ENCODE measurements at places on chromosomes 16 and 17.
A peak's percentile ranks its signal among the peaks of the same experiment; 100 is the strongest.

DNA sequence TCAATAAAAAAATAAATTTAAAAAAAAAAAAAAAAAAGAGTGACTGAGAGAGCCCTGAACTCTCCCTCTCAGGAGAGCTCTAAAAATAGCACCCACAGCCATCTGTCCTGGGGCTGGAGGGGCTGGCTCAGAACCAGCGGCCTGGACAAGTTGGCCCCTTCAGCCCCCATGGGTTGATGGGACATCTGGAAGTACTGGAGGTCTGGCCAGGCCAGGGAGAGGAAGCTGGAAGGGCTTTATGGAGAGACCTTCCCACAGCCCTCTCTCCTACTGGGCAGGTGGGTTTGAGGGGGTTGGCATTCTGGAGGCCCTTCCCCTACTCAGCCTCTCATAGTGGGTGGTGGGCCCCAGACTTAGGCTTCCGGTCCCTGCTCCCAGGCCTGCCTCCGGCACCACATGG is 93.7 kb upstream of the TMEM97 start:
- DNase-seq: no peak

- no peak for DNase-seq
These were observed 13.7 kb downstream of the CIBAR2 start for GRCh38 chr16:85098565-85098964.

GRCh38 chr16:58937661-58938060 is 203.5 kb upstream of the GOT2 start:
- no peak for DNase-seq

GRCh38 chr17:82120148-82120547 is 22.1 kb upstream of the FASN start:
- no peak for DNase-seq

GRCh38 chr17:71171270-71171669 is 949.5 kb upstream of the SOX9 start:
- DNase-seq: no peak

DNA sequence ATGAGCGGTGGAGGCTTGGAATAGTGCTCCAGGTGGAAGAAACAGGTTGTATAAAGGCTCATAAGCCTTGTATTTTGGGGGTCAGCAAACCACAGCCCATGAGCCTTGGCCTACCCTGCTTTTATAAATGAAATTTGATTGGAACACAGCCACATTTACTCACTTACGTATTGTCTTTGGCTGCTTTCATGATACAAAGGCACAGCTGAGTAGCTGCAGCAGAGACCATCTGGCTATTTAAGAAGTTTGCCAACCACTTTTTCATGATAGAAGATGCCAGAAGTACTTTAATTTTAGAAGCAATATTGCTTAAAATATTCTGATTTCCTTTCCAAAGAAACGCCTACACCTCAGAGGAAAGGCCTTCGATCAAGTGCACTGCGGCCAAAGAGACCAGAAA is 73.8 kb downstream of the C17orf58 start:
- no peak for DNase-seq

DNA sequence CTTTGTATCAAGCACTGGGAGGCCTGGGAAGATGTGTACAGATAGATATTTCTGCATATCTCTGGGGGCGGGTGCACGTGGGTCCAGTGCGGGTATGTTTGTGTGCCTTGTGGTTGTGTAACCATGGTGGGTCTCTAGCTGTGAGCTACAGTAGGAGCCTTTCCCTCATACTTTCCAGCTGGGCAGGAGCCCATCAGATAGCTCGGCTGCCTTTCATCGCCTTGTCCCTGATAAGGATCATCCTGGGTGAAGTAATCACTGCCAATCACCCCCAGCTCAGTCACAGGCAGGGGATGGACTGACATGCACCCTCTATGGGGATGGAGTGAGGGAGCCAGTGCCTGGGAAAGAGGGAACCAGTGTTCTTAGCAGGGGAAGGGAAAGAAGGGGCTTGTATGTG is 3.2 kb upstream of the SCRN2 start:
- no peak for DNase-seq

- DNase-seq: peak; percentile 59
These were observed 10.3 kb upstream of the ZFHX3 start for GRCh38 chr16:73058221-73058615.

GRCh38 chr17:19370493-19370960 is 7.8 kb upstream of the MAPK7 start:
- no peak for DNase-seq

DNA sequence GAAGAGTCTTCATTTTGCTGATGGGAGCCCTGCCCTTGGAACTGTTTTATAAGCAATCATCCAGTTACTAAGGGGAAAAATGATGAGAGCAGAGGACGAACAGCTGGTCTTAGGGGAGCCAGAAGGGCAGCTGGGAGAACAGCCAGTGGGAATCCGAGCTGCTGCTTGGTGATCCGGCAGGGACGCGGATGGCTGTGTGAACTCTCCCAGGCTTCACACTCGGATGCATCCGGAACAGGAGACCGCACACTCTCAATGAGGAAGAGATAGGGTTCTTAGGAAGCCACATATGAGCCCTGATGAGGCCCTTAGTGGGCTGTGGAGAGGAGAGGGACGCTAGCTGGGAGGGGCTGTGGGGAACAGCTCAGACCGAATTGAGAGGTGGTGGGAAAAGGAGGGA is 5.0 kb upstream of the CACNG5 start:
- DNase-seq: no peak

- no peak for DNase-seq
These were observed 19.3 kb downstream of the TMEM11 start for GRCh38 chr17:21194703-21195102.

GRCh38 chr16:87891764-87892163 is 22.5 kb upstream of the SLC7A5 start:
- DNase-seq: no peak

DNA sequence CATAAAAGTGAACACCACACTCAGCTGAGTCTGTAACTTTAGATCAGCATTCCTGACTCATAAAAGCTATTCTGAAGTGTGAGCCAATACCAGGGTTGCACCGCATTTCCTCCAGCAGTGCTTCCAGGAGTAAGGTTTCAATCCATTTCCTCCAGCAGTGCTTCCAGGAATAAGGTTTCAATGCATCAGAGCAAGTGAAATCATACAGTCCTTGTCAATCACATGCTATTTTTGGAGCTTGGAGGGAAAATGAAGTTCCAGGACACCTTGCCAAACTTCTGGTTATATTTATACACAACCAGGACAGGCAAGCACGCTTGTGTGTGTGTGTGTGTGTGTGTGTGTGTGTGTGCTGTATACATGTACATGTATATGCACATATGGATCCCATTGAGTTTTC is 327.6 kb downstream of the GRIN2A start:
- no peak for DNase-seq

GRCh38 chr17:65423346-65424140 is 137.9 kb downstream of the AXIN2 start:
- no peak for DNase-seq

GRCh38 chr16:10693889-10694288 is 841 bp downstream of the TEKT5 start:
- no peak for DNase-seq

- no peak for DNase-seq
These were observed 99.4 kb downstream of the CYLD start for GRCh38 chr16:50841081-50841886.

DNA sequence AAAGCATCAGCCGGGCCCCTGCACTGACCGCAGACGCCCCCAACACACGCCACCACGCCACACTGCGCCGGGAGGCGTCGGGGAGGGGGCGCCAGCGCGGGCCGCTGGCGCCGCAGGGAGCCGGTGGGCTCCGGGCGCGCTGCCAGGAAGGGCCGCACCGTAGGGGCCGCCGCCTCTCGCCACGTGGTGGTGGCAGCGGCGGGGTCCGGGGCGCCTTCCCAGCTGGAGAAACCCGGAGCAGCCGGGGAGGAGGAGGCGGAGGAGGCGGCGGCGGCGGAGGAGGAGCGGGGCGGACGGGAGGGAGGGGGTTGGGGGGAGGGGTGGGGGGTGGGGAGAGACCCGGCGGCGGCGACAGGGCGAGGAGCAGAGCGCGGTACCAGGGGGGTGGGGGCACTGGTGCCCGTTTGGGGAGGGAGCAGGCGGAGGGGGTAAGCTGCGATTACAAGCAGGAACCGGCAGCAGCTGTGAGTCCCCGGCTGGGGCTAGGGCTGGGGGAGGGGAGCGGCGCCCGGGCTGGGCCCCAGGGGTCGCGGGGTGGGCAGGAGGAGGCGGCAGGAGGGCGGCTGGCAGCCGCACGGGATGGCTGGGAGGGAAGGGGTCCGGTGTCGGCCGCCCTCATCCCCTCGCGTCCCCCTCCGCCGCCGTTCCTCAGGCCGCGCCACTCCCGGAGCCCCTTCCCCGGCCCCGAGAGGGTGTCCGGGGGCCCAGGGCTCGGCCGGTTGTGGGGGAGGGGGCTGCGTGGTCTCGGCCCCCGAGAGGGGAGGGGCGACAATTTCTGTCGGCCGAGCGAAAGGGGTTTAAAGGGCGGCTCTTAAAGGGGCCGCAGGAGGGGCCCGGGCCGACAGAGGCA is at the start of gene TBKBP1:
Gene TBKBP1 (plus strand): TSS at position 431 of the 850 bp plus-strand sequence. CDS start 1,952 bp downstream, outside the sequence.
- DNase-seq: peak; percentile 78

DNA sequence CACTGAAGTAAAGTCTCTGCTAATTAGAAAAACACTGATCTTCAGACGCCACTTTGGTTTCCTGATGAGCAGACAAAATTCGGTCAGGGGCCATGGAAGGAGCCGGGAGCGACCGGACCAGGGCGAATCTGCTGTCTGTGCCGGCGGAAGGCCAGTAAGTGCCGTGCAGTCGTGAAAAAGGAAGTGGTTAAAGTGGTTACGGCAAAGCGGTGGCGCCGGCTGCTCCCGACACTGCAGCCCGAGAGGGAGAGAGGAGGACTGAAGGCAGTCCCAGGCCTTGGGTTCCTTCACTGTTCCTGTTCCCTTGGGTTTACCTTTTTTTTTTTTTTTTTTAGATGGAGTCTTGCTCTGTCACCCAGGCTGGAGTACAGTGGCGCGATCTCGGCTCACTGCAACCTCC is 17.3 kb upstream of the HEXD start:
- DNase-seq: no peak

DNA sequence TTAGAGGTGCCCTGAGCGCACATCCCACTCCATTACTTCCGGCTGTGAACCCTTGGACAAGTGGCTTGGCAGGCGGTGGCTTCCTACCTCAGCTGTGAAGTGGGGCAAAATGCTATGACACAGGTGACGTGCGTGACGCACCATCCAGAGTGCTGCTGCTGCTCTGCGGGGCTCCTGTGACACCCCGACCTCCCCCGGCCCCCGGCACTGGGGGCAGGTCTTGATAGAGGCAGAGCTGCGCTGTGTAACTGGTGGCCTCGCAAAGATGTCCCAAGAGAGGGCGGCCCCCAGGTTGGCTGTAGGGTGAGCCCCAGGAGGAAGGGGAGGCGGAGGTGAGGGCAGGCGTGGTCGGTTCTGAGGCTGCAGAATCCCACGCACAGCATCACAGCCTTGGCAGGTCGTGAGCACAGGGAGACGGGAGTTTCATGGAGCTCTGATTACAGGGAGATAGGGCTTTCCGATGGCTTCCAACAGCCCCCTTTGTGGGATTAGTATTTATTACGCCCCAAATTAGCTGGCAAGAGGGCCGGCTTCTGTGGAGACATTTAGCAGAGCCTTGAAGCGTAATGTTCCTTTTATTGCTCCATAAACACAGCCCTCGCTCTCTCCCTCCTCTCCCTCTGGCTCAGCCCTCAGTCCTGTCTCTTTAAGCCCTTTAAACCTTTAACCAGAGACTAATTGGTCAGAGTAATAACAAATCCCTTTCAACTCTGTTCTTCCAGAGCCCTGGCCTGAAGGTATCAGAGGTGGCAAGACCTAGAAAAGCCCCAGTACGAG is 328.1 kb downstream of the C16orf95 start:
- no peak for DNase-seq

GRCh38 chr16:88804173-88804551 is 573 bp downstream of the CDT1 start:
- DNase-seq: no peak

DNA sequence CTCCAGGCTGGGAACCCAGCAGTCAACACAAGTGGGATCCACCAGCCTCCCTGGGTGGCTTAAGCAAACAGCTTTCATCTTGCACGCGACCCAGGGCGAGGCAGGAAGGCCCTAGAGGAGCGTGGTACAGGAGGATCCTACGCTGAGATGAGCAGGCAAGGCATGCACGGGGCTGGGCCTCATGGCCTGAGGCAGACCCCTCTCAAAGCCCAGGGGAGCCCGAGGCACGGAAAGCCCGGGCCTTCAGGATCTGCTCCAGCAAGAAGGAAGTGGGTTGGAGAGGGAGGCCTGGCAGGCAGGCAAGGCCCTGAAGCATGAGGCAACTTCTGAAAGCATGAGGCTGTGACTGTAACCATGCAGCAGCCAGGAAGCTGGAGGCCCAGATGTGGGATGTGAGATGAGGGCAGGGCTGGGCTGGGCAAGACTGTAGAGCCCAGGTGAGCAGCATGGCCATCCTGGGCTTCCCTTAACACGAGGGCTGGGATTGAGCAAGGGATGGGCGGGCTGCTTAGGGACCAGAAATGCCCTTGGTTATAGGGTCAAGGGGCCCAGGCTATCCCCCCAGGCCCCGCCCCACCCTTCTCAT is 338.7 kb downstream of the C16orf95 start:
- no peak for DNase-seq

DNA sequence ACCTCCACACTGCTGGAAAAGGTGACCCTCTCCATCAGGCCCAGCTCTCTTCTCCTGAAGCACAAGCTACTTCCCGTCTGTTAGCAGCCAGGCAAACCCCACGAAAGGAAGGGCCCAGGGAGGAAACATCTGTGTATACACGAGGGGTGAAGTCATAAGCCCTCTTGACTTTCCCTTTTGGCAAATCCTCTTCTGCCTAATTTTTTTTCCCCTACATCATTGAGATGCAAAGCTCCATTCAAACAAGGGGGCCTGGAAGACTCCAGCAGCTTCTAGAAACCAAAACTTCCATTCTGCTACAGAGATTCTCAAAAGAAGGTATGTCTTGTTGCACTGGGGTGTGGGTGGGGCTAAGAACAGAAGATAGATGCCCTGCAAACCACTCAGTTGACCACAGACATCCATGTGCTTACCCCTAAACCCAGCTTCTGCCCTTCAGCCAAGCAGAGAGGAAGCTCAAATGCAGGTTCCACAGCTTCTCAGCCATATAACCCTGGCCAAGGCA is 145.6 kb upstream of the RCVRN start:
- DNase-seq: no peak

DNA sequence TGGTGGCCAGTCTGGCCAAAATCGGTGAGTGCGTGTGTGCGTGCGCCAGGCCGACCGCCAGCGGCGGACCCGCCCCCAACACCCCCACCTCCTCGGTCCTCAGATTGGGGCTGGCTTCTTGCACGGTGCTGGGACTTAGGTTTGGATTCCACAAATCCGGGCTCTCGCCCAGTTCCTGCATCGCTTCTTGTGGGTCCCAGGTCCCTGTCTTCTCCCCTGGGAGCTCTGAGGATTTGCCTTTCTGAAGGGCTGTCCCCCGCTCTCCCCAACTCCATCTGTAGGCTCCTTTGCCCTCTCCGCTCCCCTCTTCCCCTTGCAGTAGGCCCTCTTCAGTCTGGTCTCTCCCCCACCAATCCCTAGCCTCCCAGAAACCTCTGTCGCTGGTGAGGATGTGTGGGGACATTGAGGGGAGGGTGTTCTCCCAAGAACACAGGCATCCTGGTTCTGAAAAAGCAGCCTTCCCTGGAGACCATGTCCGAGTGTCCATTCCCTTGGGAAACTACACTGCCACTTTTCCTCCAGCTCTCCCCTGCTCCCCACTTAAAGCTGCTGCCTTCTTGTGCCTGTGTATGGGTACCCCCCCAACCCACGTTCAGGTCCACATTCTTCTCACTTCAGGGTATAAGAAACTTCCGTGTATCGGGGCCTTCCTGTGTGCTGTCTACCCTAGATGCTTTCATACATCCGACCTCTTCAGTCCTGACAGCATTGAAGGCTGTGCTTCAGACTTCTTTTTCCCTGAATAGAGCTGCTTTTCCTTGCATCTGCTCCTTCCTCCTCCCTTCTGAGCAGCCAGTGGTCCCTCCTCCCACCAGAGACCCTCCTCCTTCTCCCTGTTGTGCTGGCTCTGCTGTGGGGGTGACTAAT is 632 bp downstream of the SLC9A5 start:
- no peak for DNase-seq

All from NAMALWA (cell line).